ENCODE measurements at places on chromosomes 2 and 18. TPM values are rescaled to one million over a fixed set of nuclear protein-coding genes. Genes with fewer than 3 reads are reported as not detected.

ALPP gene
- total RNA-seq = not detected

RPRM gene
- total RNA-seq = 7.7 TPM

HOXD12 gene
- total RNA-seq = not detected

SERPINB12 gene
- not detected for total RNA-seq

CPLX4 gene
- not detected for total RNA-seq

All from ureter (tissue), 1 donor.